ENCODE measurements at places on chromosomes 5 and 9.
A peak's percentile ranks its signal among the peaks of the same experiment; 100 is the strongest.

DNA sequence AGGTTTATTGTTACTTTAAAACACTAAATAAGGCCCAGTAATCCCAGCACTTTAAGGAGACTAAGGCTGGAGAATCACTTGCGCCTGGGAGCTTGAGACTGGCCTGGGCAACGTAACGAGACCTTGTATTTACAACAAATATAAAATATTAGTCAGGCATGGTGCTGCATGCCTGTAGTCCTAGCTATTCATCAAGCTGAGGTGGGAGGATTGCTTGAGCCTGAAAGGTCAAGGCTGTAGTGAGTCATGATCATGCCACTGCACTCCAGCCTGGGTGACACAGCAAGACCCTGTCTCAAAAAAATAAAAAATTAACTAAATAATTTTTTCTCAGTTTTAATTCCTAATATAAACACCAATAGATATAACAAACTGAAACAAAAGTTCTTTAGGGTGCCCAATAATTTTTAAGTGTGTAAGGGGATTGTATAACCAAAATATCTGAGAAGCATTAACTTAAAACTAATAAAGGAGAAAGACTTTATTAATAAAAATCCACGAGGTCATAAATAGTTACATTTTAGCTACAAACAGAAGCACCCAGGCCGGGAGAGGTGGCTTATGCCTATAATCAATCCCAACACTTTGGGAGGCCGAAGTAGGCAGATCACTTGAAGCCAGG lies 32.7 kb downstream of the FAM13B start:
- no peak for DNase-seq

DNA sequence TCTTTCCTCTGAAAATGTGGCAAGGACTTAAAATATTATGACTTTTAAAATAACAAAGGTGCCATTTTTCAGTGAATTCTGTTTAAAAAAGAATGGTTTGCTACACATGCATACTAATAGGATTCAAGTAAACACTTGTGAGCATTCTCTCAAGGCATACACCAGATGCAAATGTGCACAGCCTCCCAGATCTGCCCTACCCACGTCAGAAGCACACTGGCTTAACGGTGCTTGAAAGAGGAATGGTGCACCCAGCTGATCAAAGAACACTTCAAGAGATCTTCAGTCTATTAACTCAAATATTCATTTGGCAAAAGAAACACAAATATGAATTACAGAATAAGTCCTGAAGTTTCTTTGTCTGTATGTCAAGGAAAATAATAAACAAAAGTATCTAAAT lies 15.8 kb downstream of the GABRB2 start:
- DNase-seq, result no peak

DNA sequence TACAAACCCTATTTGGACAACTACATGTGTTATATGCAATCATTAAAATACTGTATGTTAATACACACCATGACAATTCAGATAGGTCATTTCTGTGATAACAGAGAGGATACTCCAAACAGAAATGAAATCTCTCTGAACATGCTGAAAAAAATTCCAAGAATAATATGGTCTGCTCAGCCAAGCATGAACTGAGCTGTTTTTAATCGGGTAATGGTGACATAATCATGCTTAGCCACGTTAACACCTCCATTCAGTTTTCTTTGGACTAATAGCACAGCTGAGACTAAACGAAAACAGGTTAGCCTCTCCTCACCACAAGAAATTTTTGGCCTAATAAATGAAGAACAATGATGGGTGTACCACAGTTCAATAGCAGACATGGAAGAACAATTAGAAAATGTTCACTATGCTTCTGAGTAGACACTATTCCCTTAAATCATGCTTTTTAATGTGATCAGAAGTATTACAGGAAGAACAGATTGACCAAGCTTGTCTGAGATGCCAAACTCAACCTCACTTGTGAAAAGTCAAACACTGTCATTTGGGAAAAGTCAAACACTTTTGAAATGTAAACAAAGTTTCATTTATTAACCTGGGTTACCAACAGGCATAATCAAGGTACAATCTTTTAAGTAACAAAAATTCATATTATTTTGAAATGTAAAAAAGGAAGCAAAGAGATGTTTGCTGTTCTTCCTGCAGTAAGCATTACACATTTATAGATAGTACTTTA lies 19.4 kb downstream of the RAB14 start:
- DNase-seq, result no peak

- peak; percentile 39 for DNase-seq
These were observed 7.9 kb downstream of the GABRP start for GRCh38 chr5:170791325-170791954.

- no peak for DNase-seq
These were observed 144.9 kb downstream of the BARX1 start for GRCh38 chr9:93810028-93810971.

GRCh38 chr5:176823869-176824412 lies 13.6 kb downstream of the UNC5A start:
- no peak for DNase-seq
